ENCODE measurements at places on chromosomes 2 and 18.

DNA sequence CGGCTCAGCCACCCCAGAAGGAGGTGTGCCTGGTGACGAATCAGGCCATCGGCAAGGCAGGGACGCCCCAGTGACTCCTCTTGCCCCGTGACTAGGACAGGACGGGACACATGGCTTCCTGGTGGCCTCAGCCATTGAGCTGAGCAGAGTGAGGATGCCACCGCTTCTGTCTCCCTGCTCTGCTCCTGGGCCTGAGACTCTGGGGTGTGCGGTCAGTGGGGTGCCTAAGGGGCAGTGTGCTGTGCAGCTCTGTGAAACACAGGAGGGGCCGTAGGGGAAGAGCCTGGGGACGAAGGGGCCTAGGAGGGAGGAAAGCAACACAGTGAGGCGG lies 24.3 kb downstream of the IGFBP5 start:
- no peak for DNase-seq

GRCh38 chr2:108428286-108429009 lies 20.6 kb upstream of the GCC2 start:
- DNase-seq, result no peak

- DNase-seq, result peak; percentile 7
Observed at GRCh38 chr2:146821836-146822316, 1023.0 kb upstream of the ACVR2A start.

DNA sequence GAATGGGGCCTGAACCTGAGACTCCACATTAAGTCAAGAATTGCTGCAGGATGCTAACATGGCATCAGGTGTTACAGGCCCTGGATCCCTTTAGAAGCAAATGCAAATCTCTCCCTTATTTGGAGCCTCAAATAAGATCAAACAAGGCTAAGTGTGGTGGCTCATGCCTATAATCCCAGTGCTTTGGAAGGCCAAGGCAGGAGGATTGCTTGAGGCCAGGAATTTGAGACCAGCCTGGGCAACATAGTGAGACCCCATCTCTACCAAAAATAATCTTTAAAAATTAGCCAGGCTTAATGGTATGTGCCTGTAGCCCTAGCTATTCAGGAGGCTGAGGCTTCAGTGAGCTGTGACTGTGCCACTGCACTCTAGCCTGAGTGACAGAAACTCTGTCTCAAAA lies 89.4 kb downstream of the DYM start:
- DNase-seq, result no peak

GRCh38 chr2:152962446-152962845 lies 244.0 kb downstream of the ARL6IP6 start:
- no peak for DNase-seq

GRCh38 chr2:230708204-230708603 lies 4.4 kb upstream of the CAB39 start:
- no peak for DNase-seq

- no peak for DNase-seq
Observed at GRCh38 chr18:11021477-11021876, 127.9 kb downstream of the PIEZO2 start.

DNA sequence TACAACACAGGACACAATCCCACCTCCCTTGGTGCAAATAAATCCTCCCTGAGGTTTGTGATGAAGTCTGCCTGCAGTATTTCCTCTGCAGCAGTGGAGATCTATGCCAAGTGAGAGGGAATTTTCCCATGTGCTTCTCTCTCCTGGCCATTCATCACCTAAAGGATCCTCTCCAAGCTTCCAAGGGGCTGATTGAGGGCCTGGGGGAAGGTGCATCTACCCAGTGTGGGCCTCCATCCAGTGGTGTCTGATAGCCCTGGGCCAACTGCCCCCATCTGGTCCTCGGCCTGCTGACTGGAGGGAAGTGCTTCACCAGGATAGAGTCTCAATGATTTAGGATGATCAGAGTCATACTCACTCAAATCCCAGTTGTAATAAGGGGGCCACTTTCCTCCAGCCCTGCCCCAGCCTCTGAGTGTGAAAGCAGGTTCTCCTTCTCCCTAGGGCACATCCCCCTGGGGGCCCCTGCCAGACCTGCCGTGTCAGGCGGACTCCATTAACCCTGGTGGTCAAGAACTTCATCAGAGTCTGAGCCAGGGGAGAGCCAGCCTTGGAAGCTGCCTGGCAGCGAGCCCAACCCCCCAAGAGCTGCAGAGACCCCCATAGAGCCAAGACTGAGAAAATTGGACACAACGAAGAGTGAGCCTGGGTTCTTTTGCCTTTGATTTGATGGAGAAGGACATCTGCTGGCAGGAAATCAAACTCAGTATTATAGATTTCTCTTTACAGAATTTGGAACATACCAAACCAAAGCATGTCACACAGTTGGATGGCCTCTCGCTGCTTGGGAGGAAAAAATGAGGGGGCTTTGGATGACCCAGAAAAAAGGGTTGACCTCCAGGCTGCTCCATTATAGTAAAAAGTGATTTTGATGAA lies 509.6 kb downstream of the CMPK2 start:
- no peak for DNase-seq

- DNase-seq, result no peak
Observed at GRCh38 chr2:239465017-239466001, 64.5 kb upstream of the HDAC4 start.

- no peak for DNase-seq
Observed at GRCh38 chr2:160061944-160062291, 497 bp downstream of the PLA2R1 start.

- no peak for DNase-seq
Observed at GRCh38 chr2:33488715-33489540, 12.5 kb downstream of the RASGRP3 start.

- no peak for DNase-seq
Observed at GRCh38 chr18:54260396-54261072, 8.8 kb upstream of the POLI start.

DNA sequence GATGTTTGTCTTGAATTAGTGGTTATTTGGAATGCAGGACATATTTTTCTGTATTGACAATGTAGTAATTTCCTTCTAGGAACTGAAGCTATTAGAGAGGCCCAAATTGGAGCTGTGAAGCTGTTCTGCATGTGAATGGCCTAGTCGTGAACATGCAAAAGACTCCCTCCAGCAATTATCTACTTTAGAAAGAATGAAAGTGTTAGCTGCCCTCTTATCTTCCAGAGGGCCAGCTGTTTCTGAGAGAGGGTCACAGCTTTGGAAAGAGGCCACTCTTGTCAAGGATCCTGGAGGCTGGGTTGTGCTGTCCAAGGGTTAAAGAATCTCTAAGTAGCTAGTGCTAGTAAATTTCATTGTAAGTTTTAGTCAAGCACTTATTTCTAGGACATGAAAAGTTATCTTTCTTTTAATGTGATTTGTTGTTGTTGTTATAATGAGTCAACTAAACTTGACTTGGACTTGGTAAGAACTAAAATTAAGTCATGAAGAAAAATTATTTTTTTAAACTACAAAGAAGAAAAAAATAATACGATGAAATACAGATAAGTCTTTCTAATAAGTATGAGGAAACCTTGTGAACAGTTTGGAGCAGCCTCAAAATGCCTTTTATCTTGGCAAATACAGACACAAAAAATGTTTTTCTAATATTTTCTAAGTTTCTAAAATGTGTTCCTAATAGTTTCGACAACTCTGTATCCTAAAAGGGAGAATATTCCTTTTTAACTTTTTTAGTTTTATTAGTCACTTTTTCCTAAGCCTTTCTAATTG lies 36.8 kb downstream of the DPP4 start:
- no peak for DNase-seq

DNA sequence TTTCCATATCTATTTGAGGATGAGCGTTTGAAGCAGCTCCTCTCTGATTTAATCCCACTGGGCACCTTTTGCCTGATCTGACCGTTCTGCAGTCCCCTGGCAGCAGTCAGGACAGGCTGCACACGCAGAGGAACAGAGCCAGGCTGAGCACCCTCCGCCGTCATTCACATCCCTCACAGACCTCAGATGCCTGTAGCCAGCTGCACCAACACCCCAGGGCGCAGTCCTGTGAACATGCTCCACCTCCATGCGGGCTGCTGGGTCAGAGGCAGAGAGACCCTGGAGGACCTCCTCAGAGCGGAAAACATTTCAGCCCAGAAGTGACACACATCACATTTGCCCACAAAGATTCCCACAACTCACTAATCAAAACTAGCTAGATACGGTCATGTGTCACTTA lies 146.1 kb downstream of the SEPTIN10 start:
- DNase-seq, result no peak

- peak; percentile 45 for DNase-seq
Observed at GRCh38 chr2:76953733-76954347, 568.3 kb downstream of the LRRTM4 start.

GRCh38 chr2:147844697-147845410 lies at the start of gene ACVR2A:
Gene ACVR2A (plus strand): TSS chr2:147845029. CDS start chr2:147845153, 124 bp downstream.
- DNase-seq, result peak; percentile 50

DNA sequence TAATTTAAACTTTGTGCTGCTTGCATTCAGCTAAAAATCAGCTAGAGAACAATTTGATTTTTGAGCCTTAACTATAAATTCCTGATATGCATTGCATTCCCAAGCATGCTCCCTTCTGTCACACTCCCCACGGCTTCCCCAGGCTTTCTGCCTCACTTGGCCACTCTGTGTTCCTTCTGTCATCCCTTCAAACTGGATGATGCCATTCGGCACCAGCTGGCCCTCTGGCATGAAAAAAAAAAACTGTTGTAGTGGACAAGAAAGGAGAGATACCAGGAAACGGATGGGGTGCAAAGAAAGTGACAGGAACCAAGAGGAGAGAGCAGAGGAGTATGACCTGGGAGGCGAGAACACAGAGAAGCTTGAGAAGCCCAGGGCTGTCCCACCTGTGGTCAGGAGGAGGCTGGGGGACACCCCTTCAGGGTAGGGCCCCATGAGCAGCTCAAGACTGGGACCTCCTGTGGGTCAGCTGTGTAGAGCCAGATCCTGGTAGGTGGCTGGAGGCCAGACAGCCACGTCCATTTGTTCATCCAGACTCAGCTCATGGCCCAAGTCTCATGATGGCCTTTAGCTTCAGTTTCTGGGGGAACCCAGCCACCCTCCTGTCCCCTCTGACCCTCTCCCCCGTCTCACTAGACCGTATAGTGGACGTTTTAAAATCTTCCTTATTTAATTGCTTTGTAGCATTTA lies 211.8 kb downstream of the GBX2 start:
- DNase-seq, result no peak

DNA sequence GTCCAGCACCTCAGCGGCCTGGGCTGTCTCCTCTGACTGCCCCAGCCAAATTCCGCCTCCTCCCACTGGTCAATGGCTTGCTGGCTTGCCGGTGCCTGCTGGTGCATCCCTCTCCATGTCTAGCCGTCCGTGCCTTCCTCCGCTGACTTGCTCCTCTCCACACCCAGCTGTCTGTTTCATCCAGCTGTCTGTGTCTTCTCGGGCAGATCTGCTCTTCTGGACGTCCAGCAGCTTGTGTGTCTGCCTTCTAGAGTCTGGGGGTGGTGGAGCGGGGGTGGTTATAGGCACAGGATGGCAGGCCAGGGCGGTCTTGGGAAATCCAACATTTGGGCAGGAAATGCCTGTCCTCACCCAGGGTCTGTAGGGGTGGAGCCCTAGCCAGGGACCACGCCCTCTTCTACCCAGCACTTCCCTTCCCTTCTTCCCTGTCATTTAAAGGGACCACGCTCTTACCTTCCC lies 369.2 kb downstream of the GALNT13 start:
- no peak for DNase-seq

DNA sequence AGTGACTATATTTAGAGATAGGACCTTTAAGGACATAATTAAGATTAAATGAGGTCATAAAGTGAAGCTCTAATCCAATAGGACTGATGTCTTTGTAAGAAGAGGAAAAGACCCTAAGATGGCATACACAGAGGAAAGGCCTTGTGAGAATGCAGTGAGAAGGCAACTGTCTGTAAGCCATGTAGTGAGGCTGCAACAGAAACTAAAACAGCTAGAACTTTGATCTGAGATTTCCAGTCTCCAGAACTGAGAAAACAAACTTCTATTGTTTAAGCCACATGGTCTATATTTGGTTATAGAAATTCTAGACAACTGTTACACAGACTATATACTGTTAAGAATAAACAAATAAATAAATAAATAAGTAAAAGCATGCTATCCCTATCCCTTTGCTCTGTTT lies 276.8 kb downstream of the CNTNAP5 start:
- no peak for DNase-seq

GRCh38 chr2:189527041-189527750 lies 53.4 kb downstream of the SLC40A1 start:
- no peak for DNase-seq

DNA sequence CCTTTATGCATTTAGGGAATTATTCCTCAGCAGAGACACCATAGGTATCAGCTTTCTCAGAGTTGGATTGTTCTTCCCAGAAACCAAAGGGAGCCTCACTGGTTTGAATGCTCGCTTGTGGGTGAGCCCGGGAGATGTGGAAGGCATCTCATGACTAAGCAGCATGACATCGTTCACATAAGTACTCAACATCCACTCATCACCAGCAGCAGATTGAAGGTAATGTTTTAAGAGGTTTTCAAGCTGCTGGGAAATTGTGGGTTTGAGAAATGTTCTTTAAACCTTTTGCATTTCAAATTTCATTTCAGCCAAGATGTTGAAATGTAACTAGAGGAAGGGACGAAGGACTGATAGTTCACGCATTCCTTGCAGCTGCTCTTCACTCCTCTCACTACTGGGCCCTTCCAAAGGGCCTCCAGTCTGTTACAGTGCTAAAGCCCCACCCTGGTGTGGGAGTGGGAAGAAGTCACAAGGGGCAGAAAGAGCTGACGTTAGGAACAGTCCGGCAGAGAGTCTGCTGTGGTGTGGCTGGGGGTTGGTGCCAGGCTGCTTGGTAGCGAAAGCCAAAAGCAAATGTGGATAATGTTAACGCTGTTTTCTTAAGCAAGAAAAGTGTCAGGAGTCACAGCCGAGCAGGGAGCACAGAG lies 324.5 kb upstream of the EPHA4 start:
- no peak for DNase-seq

DNA sequence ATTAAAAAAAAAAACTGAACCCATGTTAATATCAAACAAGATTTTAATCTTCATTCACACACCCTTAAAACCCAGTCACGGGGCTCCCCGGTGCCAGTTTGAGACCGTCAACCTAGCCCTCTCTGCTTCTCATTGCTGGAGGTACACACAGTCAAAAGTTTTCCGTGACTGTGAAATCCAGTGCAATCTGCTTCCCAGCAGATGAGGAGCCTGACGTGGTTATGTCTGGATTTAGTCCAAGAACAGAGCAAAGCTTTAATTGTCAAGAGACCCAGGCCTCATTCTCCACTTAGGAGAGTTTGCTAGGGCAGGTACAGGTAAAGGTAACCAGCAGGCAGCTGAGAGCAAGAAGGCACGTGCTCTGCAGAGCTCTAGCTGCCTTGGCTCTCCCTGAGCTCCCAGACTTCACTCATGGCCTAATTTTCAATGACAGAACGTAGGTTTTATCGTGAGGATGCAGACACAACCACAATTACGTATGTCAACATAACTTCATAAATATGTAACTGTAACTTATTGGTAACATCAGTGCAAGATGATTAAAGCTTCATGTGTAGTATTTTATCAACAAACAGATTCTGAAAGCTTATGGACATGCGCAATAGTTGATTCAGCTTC lies 56.3 kb downstream of the SLC16A14 start:
- no peak for DNase-seq

DNA sequence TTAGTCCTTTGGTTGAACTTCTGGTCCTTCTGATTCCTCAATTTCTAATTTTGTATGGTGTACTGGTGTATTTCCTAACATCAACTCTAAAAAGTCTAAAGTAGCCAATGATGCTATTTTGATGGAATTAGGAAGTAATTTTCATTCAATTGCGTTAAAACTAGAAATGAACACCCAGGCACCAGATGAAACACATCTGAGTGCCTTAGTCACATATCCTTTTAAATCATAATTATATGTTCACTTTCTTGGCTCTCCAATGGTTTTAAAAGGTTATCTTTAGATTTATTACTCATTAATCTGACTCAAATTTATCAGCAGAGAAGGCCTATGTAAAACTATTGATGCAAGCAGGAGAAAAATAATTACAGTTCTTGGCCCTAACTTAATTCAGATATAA lies 119.7 kb downstream of the GAREM1 start:
- no peak for DNase-seq

Measured in HEK293T (cell line).